ENCODE measurements at places on chromosomes 2 and 18.

DNA sequence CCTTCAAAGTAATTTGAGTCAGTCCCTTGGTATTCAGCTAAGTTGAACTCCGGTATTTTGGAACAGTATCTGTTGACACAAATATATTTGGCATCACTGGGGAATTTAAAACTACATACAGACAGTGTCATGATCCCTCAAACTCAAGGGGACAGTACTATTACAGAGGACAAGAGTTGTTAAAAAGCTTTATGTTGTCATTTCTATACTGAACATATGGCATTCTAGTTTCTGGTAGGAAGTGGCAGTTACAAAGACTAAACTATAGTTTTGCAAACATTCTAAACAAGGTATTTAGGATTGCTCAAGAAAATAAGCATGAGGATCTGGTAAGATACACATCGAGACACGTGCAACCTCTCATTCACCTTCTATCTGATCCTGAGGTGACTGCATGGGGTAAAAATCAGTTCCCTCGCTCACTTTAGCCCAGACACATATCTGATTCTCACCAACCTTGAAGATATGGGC is 16.6 kb upstream of the CCNYL1 start:
- DNase-seq: no peak

- no peak for DNase-seq
These were observed 297.6 kb downstream of the CDH7 start for GRCh38 chr18:66048406-66048805.

GRCh38 chr2:124024561-124025170 is 421 bp upstream of the CNTNAP5 start:
- DNase-seq: no peak

DNA sequence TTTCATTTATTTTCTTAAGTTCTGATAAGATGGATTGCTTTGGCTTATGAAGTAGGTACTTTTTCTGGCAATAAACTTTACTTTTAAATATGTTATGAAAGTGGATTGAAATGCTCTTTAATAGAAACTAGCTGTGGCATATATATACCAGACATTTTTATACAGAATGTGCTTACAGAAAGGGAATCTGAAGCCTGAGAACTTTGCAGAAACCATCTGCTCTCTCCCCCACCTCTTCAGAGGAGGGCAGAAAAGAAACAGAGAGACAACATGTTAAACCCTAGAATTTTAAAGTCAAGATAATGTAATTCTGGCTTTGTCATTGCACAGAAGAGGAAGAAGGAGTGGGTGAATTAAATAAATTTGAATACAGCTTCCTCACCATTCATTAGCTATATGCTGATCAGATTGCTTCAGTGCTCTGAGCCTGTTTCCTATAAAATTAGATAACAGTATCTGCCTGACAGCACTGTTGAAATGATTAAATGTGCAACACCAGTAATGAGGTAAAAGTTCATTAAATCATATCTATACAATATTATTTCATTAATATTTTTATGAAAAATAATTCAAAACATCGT is 247.3 kb downstream of the CNTNAP5 start:
- no peak for DNase-seq

DNA sequence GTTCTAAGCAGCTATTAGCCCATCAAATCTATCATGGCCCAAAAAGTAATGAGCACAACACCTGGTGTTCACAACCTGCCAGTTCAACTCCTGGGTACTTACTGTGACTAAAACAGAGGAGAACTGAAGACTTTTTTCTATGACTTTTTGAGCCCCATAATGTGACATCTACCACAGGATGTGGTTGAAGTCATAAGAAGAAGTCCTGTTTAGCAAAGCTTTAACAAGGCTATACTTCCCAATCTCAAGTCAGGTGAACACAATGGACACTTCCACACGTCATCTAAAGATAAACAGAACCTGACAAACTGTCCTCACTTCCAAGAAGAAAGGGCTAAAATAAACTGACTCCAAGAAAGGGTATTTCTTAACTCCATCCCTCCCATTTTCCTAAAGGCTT is 138.8 kb downstream of the ATAD2B start:
- no peak for DNase-seq

GRCh38 chr18:31683106-31683505 is 1.3 kb downstream of the B4GALT6 start:
- no peak for DNase-seq

DNA sequence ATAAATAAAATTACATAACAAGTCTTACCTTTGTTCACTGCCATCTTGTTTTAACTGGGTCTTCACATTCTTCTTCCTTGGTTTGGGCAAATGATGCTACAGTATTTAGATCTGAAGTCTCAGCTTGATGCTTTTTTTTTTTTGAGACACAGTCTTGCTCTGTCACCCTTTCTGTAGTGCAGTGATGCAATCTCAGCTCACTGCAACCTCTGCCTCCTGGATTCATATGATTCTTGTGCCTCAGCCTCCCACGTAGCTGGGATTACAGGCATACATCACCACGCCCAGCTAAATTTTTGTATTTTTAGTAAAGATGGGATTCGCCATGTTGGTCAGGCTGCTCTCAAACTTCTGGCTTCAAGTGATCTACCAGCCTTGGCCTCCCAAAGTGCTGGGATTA is 53.2 kb upstream of the MAT2A start:
- no peak for DNase-seq

GRCh38 chr2:135818937-135819610 is 17.9 kb downstream of the LCT start:
- DNase-seq: peak; percentile 72

- DNase-seq: peak; percentile 87
These were observed 103.6 kb upstream of the AGAP1 start for GRCh38 chr2:235390108-235390815.

DNA sequence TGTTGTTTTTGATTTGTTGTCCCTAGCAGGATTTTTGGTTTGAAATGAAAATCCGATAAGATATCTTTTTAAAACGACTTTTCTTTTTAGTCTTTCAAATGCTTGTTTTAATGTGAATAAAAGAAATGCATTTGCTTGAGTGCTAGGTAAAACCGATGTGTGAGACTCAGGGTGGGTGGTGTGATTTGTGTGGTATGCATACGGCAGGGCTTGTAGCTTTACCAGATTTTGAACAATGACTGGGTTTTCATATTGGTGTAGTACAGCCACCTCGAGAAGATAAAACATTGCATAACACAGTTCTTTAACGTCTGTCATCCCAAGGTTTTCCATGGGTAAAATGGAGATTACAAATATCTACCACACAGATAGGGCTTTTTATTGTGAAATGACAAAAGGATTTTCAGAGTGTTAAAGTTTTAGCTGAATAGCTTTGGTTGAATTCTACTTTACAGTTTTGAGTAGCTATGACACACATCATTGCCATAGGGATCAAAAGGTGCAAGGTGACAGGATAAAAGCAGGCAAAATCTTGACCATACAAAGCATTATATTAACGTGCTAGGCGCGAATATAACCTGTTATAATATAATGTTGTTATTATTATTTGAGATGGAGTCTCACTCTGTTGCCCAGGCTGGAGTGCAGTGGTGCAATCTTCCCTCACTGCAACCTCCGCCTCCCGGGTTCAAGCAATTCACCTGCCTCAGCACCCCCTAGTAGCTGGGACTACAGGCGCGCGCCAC is 824 bp upstream of the ZNF638 start:
- no peak for DNase-seq

DNA sequence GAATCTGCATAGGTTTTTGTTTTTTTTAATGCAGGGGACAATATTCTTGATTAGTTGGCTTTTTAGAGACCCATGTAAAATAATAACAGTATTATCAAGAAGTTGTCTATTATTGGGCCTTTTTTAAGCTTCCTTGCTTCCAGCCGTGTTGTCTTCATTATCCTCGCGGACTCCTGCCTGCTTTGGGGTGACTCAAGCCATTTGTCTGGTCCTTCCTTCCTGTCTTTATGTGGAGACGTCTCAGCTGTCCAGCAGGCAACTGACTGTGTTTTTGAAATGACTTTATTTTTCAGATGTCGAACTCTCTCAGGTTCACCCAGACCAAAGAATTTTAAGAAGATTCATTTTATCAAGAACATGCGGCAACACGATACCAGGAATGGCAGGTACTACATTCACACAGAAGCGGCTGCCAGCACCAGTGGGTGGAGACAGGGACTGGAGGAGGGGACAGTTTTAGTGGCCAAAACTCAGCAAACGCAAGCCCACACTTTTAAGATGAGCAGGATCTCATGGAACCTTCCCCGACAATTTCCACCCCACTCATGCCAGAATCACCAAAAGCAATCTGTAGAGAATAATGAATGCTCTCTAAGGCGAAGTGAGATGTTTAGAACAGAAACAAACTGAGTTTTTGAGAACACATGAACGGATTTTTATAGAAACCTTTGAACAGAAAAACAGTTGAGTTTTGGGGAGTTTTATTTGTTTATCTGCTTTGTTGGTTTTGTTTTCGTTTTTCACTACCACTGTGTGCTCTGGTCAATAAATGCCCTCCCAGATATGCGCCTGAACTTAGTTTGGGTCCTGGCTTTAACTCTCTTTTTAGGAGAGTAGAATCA is 59.1 kb downstream of the CABLES1 start:
- no peak for DNase-seq

GRCh38 chr2:144158096-144158495 is 361.8 kb downstream of the ZEB2 start:
- no peak for DNase-seq

GRCh38 chr18:79857082-79857671 is 59.4 kb downstream of the KCNG2 start:
- DNase-seq: peak; percentile 9

DNA sequence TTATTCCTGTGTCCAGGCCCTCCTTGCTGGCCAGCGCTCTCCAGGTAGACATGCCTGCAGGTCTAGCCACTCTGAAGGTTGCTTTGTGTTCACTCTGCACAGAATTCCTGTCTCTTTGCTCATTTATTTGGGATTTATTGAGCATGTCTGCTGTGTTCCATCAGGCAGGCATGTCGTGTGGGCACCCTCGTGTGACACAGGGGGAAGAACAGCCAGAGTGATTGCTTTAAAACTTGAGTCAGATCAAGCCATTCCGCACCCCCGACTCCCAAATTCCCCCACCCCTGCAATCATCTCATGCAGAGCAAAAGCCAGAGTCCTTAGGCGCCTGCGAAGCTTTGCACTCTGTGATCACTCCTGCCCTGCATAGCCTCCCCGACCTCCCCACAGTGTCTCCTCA is 44.7 kb upstream of the SIX2 start:
- DNase-seq: no peak

- no peak for DNase-seq
These were observed 63.1 kb downstream of the CCDC150 start for GRCh38 chr2:196702641-196703040.

DNA sequence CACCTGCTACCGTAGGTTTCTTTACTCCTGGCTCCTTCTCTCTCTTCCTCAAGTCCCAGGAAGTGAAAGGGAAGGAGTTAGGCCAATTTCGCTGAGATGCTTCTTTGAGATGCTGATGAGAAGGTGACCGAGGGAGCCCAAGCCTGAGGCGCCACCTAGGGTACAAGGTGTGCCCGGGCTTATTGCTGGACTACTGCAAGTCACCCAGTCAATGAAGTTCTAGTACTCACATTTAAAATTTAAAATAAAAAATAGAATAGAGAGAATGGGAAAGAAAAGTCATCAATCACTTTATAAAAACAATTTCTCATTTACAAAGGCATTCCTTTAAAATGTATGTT is 45.3 kb downstream of the ACAA2 start:
- DNase-seq: peak; percentile 72

- peak; percentile 46 for DNase-seq
These were observed 357.2 kb downstream of the SATB2 start for GRCh38 chr2:199100326-199101110.

DNA sequence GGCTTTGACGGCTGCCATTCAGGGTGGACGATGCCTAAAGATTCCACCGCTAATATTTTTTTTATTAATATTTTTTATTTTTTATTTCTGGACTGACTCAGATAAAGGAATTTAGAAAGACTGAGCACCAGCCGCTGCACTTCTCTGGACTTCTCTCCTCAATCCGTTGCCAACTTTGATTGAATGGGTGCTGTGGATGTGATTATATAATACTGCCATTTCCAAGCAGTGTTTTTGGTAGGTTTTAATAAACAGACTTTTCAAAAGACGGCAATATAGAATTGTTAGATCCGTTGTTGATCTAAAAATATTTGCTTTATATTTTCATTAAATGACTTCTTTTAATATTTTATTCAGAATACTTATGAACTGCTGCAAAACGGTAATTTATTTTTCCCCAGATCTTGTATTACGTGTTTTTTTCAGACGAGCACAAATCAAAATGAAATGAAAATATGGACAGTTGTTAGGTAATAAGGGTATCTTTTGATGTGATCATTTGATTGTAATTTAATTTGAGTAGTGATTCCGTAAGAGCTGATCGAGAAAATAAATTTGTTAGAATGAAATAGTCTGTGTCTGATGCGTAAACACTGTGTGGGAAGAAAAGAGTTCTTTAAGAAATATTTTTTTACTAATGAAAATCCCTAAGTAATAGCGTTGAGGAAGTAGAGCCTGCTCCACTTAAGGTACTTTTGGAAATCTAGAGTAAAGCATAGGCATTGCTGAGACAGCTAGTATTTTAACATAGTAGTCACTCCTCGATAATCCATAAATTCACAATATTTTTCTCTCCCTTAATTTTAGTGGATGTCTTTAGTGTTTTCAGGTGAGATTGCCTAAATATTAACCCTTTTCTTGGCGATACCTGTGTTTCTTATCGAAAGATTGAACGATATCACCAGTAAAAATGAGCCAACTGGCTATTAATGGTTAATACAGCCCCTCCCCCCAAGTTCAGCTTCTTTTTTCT is 4.4 kb downstream of the POU3F3 start:
- DNase-seq: peak; percentile 25

GRCh38 chr18:8361941-8362471 is 247.2 kb upstream of the RAB12 start:
- DNase-seq: no peak

DNA sequence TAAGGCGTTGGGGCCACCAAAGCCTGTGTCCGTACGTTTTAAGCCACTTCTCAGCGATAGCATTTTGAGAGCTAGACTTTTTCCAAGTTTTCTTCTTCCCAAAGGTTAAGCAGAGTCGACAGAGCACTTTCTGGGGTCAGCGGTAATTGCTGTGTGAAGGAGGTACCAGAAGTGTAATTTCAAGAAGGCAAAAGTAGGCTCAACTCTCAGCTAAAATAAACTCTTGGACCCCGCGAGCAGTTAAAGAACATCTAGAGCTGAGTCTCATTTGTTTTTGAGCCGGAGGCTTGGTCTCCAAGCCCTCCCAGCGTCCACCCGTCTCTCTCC is 1.9 kb upstream of the PAX3 start:
- no peak for DNase-seq

- no peak for DNase-seq
These were observed 29.8 kb upstream of the ZNF407 start for GRCh38 chr18:74567822-74568221.

DNA sequence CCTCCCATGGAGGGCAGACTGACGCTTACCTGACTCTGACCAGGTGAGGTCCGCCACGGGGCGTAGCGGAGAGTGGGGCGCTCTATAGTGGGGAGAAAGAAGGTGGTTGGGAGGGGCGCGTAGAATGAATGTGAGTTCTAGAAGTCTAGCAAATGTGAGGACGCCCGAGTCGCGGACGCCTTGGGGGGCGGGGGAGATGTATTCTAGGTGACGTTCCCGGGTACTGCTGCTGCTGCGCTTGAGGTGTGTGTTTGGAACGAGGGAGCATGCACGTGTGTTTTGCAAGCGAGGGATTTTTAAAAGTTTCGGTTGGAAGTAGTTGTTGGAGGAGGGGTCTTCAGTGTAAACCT is 758 bp downstream of the RIF1 start:
- DNase-seq: peak; percentile 36

GRCh38 chr2:204428675-204429074 is 116.6 kb upstream of the PARD3B start:
- DNase-seq: no peak

All from Daoy (cell line).